T47D (cell line): ENCODE measurements at places on chromosomes 1 and 21.
A peak's percentile ranks its signal among the peaks of the same experiment; 100 is the strongest.

GRCh38 chr1:26723013-26723991 lies 27.5 kb downstream of the ARID1A start:
- DNase-seq: no peak

GRCh38 chr21:45825219-45825618 lies 156.4 kb upstream of the COL6A1 start:
- DNase-seq: no peak

GRCh38 chr1:155323729-155324036 lies 3.0 kb downstream of the RUSC1 start:
- DNase-seq: peak; percentile 89

- no peak for DNase-seq
Measured at GRCh38 chr1:111967886-111968285, 21.6 kb downstream of the KCND3 start.

- no peak for DNase-seq
Measured at GRCh38 chr1:180691322-180691913, 59.6 kb downstream of the XPR1 start.

DNA sequence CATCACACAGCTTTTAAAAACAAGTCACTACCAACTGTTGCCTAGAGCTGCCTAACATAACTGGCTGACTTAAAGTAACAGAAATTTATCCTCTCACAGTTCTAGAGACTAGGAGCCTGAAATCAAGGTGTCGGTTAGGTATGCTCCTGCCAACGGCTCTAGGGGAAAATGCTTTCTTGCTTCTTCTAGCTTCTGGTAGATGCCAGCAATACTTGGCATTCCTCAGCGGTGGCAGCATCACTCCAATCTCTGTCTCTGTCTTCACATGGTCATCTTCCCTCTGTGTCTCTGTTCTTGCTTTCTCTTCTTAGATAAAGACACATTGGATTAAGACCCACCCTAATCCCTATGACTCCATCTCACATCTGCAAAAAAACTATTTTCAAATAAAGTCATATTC lies 51.5 kb downstream of the DMRTA2 start:
- DNase-seq: peak; percentile 60
